ENCODE measurements at places on chromosomes 13 and 19. TPM values are rescaled to one million over a fixed set of nuclear protein-coding genes. Genes with fewer than 3 reads are reported as not detected.

The ZNF578 gene
- total RNA-seq: not detected

The AMER2 gene
- not detected for total RNA-seq

The DHDH gene
- total RNA-seq: 0.67 TPM

The CYP4F8 gene
- not detected for total RNA-seq

The C19orf12 gene
- total RNA-seq: 42.7 TPM

The ZNF444 gene
- 41.6 TPM for total RNA-seq

GRCh38 chr19:39540333-39540673 is 342 bp upstream of the EID2 start:
- no peak for DNase-seq

GRCh38 chr19:31066385-31066784 is 282.9 kb downstream of the TSHZ3 start:
- DNase-seq: no peak

DNA sequence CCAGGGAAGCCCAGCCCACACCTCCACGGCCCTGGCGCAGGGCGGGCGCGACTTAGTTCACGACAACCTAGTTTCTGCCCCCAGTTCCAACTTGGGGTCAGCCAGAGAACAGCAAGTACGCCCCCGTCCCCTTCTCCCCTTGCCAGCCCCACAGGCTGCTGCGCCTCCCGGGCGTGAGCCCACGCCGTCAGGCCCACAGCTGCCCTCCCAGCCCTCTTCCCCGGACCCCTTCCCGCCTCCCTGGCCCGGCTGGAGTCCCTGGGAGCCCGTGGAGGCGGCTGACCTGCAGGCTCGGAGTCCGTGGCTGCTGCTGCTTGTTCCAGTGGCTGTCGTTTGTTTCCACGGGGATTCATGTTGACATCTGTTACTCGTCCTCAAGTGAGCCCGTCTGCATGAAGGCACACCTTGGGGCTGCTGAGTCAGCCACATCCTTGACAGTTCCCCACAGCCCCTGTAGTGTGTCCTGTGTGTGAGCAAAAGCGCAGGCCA is 86.0 kb downstream of the ATP11A start:
- DNase-seq: no peak

- DNase-seq: no peak
Observed at GRCh38 chr13:46578590-46578975, 25.6 kb downstream of the LRCH1 start.

DNA sequence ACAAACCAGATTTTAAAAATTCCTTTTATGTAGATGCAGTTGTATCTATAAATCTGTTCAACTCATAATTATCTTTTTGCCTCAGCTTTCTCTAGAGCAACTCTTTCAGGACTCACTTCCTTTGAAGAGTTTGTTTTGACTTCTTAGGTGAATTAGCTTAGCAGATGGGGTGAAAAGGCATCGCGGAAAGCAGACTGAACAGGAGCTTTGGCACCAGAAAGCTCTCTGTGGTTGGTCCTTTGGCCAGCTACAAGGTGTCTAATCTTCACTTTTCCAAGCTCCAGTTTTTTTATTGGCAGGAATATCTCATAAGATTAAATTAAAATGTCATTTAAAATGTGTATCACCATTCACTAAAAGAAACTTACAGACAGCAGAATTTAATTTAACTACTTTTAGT is 60.6 kb upstream of the KLF12 start:
- DNase-seq: no peak

DNA sequence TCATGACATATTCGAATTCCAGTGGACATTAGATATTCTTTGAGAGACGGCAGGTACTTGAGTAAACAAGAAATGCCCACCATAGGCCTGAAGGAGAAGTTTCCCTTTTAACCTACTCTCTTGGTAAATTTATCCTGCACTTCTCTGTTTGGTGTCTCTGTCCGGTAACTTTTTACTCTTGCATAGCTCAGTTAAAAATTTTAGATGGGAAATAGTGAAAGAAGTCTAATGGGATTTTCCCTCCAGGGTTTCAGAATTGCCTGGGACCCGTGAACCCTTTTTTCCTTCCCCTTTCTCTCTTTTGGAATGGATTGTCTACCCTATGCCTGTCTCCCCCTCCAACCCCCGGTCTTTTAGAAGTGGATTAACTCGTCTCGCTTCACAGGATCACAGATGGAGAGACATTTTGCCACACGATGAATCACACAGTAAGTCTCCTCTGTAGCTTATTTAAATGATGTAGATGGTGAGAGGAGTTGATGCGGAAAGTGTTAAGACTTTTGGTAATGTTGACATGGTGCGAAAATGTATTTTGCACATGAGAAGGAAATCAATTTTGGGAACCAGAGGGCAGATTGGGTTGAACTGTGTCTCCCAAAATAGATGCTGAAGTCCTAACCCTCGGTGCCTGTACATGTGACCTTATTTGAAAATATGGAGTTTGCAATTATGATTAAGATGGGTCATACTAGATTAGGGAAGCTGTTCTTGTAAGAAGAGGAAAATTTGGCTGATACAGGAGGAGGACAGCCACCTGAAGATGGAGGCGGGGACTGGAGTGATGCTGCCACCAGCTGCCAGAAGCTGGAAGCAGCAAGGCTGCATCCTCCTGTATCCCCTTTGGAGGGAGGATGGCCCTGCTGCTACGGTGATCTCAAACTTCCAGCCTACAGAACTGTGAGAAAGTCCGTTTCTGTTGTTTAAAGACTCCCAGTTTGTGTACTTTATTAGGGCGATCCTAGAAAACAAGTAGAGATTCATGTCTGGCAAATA is 711 bp upstream of the MIPEP start:
- DNase-seq: no peak

GRCh38 chr13:75690607-75691006 is 54.5 kb downstream of the LMO7 start:
- no peak for DNase-seq

- DNase-seq: no peak
Observed at GRCh38 chr19:49398001-49398615, 10.1 kb downstream of the KASH5 start.

DNA sequence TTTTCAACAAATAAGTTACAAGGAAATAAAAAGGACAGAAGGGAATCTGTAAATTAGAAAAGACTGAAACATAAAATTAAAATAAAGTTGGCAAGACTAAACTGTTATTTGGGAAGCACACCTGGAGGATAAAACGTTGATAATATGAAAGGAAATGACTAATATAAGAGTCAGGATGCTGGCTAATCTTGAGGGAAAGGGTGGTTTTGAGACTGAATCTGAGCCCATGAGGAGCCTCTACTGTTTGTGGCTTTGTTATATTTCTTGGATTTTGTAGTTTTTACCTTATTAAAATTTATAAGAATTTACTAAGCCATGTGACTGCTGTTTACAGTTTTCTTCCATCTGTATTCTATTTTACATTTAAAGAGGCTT is 718.0 kb upstream of the SPRY2 start:
- DNase-seq: no peak

GRCh38 chr19:41528106-41528505 is 47.9 kb upstream of the CEACAM21 start:
- DNase-seq: no peak

GRCh38 chr13:96785986-96786385 is 208.3 kb downstream of the OXGR1 start:
- DNase-seq: no peak

DNA sequence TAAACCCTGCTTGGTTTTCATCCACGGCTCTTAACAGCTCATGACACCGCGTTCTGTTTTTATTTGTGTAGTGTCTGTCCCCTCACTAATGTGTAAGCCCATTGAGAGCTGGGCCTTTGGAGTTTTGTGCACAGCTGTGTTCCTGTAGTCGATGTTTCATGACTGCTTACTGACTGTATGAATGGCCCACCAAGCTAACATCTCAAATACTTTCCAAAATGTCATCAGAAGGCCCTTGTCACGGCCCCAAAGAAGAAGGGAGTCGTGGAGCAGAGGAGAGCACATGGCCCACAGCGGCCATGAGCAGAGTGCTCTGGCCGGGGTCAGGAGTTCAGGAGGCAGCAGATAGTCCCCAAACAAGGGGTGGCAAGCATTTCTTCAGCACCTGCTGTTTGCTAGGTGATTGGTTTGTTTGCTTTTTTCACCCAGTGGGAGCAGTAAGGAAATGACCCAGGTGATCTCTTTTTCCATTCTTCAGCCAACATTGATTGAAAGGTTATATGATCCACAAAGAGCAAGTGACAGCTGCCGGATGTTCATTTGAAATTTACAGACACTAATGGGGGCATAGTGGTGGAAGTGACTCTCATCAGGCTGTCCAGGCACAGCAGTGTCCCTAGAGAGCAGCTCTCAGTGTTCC is 315.2 kb downstream of the ATP8A2 start:
- peak; percentile 46 for DNase-seq

- DNase-seq: no peak
Observed at GRCh38 chr13:40682449-40683240, 16.2 kb upstream of the FOXO1 start.

GRCh38 chr19:29397748-29398147 is 128.0 kb upstream of the VSTM2B start:
- DNase-seq: no peak

- no peak for DNase-seq
Observed at GRCh38 chr19:10582091-10582490, 5.0 kb downstream of the AP1M2 start.

DNA sequence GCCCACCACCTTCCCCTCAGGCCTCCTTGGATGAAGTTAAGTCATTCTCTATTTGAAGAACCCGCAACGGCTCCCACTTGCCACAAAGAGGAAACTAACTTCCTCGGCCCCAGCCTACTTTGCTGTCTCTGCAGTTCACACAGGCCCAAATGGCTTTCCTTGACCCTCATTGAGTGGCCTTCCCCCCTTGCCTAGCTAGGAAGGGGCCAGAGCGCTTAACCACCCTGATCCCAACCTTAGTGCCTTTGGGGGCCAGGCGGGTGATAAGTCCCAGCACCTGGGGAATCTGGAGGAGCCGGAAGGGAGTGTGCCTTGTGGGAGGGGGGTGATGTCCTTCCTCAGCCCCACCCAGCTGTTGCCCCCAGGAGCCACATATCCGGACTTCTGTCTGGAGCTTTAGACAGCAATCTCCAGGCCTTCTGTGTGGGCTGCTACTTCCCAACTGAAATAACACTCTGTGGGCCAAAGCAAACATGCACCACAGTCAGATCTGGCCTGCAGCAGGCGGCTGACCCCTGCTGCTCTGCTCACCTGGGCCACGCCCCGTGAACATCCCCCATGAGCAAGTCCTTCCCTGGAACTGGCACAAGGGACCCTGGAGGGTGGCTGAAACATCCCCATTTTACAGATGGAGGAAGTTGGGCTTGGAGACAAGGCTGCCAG is 10.5 kb downstream of the NECTIN2 start:
- no peak for DNase-seq

DNA sequence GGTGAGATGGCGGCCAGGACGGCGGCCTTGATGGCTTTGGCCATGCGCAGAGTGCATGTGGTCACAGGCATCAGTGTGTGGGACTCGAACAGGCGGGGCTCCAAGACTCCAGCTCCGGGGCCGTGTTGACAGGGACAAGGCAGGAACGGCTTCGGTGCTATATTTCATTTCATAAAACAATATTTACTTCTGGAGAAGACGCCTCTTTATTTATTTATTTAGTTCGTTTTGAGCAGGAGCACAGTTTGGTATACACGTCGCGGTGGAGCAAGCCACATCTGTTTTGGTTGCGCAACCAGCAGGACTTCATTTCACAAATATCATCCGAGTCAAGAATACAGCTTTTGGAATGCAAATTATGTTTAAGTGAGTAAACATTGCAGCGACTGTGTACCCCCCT is 166.7 kb upstream of the TSHZ3 start:
- DNase-seq: peak; percentile 68
